NCI-H774 (cell line): ENCODE measurements at places on chromosomes 4 and X.

DNA sequence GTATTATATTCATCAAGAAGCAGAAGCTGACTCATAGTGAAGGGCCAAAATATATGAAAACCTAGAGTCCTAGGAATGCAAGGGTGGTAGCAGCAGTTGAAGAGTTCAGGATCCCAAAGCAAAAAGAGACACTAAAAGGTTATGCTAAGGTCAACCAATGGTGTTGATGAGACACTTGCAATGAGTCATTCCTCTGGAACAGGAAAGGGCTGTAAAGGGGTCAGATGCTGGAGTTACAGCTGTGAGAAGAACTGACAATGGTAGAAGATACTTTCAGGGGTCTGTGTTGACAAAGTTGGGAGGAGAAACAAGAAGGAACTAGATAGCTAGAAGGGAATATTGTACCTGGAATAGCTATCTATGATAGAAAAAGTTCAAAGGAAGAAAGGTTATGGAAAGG is 47.5 kb downstream of the ZGRF1 start:
- DNase-seq, result no peak

- peak; percentile 17 for DNase-seq
Measured at GRCh38 chrX:128439159-128439558, 387.0 kb upstream of the ACTRT1 start.

DNA sequence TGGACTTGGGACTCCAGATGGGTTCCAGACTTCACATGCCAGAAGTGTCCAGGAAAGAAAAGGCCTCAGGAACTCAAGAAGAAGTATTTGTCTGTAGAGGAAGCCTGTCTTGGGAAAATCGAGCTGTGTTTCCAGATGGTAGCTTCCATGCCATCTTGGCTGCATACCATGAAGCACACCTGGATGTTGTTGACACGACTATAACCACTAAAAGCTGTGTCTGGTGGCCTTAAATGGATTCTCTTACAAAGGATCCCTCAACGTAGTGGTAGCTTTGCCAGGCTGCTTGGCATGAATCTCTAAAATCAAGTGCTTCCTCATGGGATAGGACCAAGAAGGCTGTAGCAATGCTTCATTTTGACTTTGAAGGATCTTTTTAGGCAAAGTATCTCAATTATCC is 313.4 kb upstream of the BOD1L1 start:
- DNase-seq, result no peak

DNA sequence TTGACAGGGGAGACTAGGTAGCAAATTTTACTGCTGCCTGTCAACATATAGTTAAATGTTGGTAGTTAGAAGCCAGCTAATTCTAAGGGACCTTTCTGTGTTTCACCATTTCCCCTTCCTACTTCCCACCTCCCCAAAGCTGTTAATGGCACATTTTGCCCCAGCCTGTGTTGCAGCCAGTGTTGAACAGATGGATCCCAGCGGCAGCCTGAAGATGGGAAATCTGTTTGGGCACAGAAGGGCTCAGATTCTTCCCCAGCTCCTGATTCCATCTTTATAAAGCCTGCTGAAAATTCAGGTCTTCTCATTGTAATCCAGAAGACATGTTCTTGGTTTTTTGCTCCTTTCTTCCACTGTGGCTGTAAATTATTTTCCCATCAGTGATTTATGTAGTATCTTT is 89.0 kb downstream of the SPRY1 start:
- no peak for DNase-seq

DNA sequence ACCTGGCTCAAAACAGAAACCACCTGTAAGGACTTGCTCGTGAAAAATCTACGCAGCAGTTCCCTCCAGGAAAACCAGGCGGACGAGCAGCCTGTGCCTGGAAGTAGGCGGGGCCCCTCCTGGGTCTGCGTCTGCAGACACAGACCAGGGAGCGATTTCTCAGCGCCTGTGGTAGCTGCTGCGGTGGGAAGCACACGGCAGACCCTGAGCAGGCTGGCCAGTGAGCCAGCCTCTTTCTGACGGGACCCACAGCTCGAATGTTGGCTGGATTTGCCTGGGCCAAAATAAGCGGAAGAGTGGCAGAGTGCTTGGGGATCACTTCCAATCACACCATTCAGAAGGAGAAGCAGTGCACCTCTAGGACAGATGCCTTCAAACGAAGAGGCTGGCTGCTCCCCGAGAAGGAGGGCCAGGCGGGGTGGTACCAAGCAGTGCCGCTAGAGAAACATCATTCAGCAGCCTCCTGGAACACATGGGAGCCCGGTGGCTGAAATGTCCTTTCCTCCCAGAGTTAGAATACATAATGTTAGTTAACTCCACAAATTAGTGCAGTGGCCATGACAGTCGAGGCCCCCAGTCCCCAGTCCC is 85.9 kb downstream of the GATB start:
- DNase-seq, result no peak

DNA sequence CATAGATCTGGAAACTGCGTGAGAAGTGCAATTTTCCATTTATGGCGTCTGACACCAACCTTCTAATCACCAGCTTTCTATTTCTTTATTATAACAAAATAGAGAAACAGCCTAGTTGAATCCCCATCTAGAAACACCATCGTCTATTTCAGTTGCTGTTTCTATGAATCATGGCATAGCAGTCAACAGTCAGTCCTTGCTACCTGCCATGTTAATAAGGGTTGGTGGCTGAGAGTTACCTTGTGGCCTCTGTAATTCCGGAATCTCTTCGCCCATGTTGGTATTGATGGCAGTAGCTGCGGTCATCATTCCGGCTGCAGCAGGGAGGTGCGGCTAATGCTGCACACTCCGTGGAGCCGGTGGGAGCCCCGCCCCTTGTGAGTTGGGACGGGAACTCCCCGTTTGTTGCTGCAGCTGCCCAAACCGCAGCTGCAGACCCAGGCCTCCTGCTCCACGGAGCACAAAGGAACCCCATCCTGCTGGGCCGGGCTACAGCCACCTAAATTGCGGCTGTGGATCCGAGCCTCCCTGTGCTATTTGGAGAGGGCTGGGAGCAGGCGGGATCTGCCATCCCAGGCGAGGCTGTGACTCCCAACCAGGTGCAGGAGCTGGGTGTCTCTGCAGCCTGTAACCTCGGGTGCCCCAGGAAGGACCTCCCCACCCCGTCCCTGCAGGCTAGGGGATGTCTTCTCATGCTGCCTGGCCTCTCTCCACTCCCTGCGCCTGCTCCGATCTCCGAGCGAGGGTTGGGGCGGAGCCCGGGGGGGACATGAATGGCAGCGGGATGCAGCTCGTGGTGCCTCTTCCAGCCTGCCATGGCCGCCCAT is 115.4 kb upstream of the STK26 start:
- DNase-seq, result peak; percentile 70

DNA sequence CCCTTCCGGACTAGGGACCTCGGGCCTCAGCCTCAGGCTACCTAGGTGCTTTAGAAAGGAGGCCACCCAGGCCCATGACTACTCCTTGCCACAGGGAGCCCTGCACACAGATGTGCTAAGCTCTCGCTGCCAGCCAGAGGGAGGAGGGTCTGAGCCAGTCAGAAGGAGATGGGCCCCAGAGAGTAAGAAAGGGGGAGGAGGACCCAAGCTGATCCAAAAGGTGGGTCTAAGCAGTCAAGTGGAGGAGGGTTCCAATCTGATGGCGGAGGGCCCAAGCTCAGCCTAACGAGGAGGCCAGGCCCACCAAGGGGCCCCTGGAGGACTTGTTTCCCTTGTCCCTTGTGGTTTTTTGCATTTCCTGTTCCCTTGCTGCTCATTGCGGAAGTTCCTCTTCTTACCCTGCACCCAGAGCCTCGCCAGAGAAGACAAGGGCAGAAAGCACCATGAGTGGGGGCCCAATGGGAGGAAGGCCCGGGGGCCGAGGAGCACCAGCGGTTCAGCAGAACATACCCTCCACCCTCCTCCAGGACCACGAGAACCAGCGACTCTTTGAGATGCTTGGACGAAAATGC is at the start of gene WAS:
WAS (plus strand) TSS at position 389 of the 572 bp plus-strand sequence; CDS start at position 444, 55 bp downstream.
- DNase-seq, result no peak

GRCh38 chr4:155679343-155679742 is 12.7 kb downstream of the GUCY1A1 start:
- DNase-seq, result no peak

DNA sequence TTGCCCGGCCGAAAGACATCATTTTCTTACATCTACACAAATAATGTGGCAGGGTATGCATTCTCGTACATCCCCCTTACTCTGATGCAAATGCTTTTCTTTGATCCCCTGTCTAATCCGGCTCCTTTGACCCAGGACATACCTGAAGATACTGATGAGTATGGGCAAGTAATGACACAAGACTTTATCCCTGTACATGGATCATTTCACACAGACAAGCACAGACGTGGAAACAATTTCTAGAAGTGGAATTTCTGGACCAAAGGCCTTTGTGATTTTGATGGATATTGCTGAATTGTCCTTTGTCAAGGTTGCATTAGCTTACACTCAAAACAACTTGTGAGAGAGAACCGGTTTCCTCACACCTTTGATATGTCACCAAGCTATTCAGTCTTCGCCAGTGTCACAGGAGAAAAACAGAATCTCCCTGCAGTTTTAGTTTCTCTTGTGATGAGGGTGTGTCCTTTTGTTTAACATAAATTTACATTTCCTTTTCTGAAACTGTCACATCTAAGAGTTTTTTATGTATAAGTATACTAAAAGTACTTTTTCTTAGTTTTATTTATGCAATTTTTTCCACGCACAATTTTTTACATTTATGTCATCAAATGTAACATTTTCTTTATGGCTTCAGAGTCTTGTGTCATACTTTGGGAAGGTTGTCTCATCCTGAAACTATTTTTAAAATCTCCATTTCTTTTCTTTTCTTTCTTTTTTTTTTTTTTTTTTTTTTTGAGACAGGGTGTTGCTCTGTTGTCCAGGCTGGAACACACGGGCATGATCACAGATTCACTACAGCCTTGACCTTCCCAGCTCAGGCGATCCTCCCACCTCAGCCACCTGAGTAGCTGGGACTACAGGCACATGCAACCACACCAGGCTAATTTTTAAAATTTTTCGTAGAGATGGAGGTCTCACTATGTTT is 25.2 kb downstream of the RWDD4 start:
- no peak for DNase-seq

- DNase-seq, result no peak
Measured at GRCh38 chrX:107834275-107835201, 8.9 kb downstream of the MID2 start.

GRCh38 chrX:37578045-37578444 is 6.6 kb downstream of the LANCL3 start:
- no peak for DNase-seq
